ENCODE measurements at places on chromosomes 6 and 20. TPM values are rescaled to one million over a fixed set of nuclear protein-coding genes. Genes with fewer than 3 reads are reported as not detected.
A peak's percentile ranks its signal among the peaks of the same experiment; 100 is the strongest.

Gene CALHM4
- not detected for total RNA-seq

Gene SYNE1
- total RNA-seq, result 62.7 TPM

Gene MMP24
- 0.58 TPM for total RNA-seq

Gene FAM217A
- not detected for total RNA-seq

Gene HLA-DPB1
- 4.8 TPM for total RNA-seq

GRCh38 chr20:48205281-48205782, 420.1 kb upstream of the SULF2 start:
- H3K27ac ChIP-seq, result no peak overlapping the region
- H3K4me3 ChIP-seq, result no peak overlapping the region
- no peaks in the 10 kb centered on the region for H3K4me1 ChIP-seq
- H3K36me3 ChIP-seq, result no peaks in the 10 kb centered on the region

GRCh38 chr6:121925024-121925423, 474.4 kb upstream of the HSF2 start:
- no peak for DNase-seq
- H3K27me3 ChIP-seq, result no peaks in the 10 kb centered on the region
- H3K27ac ChIP-seq, result no peak overlapping the region
- H3K4me3 ChIP-seq, result no peak overlapping the region

DNA sequence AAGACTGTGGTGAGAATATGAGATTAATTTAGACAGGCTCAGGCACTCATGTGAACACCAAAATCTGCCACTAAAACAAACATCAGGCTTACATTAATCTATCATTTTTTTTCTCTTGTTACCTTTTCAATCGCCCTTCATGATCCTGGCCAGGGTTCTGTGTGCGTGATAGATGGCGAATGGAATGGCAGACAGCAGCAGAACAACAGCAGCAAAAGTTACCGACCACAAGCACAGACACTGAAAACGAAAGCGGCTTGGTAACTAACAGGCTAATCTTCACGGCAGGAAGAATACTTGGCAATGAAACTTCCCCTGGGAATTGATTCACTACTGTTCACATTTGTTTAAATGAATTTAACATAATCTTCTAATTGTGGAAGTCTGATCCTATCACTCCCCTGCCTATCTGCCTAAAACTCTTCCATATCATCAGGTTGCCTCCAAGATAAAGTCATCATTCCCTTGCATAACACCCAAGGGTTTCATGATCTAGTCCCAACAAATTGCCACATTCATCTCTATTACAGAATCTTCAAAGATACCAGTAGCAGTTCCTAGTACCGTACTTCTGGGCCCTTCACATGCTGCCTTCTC, 28.7 kb downstream of the PTPRK start:
- peak overlapping the region; percentile 13 for H3K27ac ChIP-seq
- H3K27me3 ChIP-seq, result peaks cover 5% of the 10 kb centered on the region
- DNase-seq, result no peak

GRCh38 chr6:169292338-169293124, 38.9 kb upstream of the THBS2 start:
- peaks cover 2% of the 10 kb centered on the region for H3K27me3 ChIP-seq
- H3K4me3 ChIP-seq, result peak overlapping the region; percentile 82
- peaks cover 64% of the 10 kb centered on the region for H3K4me1 ChIP-seq

GRCh38 chr20:3765171-3765882, 2.2 kb downstream of the ADISSP start:
- no peak overlapping the region for H3K27ac ChIP-seq
- peaks cover 58% of the 10 kb centered on the region for H3K4me1 ChIP-seq
- peaks cover 4% of the 10 kb centered on the region for H3K36me3 ChIP-seq
- DNase-seq, result no peak
- no peak overlapping the region for H3K4me3 ChIP-seq
- H3K27me3 ChIP-seq, result no peaks in the 10 kb centered on the region

DNA sequence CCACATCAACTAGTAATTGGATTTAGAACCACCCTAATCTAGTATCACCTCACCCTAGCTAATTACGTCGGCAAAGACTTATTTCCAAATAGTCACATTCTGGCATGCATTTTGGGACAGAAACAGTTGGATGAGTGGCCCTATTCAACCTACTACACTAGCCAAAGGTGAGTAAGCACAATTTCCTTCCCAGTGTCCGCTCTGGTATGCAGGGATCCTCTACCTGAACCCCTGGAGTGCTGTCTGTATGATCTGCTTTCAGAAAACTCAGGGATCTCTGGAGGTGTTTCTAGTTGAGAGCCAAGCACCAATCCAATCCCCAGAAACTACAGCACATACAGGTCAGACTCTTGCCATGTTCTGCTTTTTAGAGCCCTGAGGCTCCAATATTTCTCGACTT, 717.4 kb upstream of the MANEA start:
- H3K4me3 ChIP-seq, result no peak overlapping the region
- no peaks in the 10 kb centered on the region for H3K36me3 ChIP-seq
- no peak for DNase-seq
- no peaks in the 10 kb centered on the region for H3K27me3 ChIP-seq
- no peaks in the 10 kb centered on the region for H3K4me1 ChIP-seq

GRCh38 chr20:63579017-63579694, 5.1 kb upstream of the HELZ2 start:
- no peak overlapping the region for H3K4me3 ChIP-seq
- no peak overlapping the region for H3K27ac ChIP-seq
- DNase-seq, result no peak
- H3K36me3 ChIP-seq, result no peaks in the 10 kb centered on the region

GRCh38 chr20:57071954-57072583, 194.4 kb downstream of the BMP7 start:
- H3K27me3 ChIP-seq, result peaks cover 17% of the 10 kb centered on the region
- no peak overlapping the region for H3K27ac ChIP-seq
- no peak overlapping the region for H3K4me3 ChIP-seq
- DNase-seq, result no peak
- peaks cover 4% of the 10 kb centered on the region for H3K36me3 ChIP-seq
- peaks cover 34% of the 10 kb centered on the region for H3K4me1 ChIP-seq

DNA sequence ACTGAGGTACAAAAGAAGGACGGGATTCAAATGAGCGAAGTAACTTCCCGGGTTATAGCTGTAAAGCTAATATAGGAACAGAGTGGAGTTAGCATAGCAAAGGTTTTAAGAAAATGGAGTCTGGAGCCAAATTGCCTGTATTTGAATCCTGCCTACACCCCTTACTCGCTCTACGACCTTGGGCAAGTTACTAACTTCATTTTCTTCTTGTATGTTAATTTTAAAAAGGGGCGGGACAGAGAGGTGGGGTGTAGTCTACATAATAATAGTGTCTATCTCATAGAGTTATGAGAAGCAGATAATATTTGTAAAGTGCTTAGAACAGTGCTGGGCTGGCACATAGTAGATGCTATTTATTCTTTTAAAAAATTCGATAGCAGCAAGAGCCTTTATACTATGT, 705 bp downstream of the ZSCAN23 start:
- H3K27ac ChIP-seq, result peak overlapping the region; percentile 99
- DNase-seq, result no peak
- peaks cover 5% of the 10 kb centered on the region for H3K27me3 ChIP-seq

GRCh38 chr20:2299301-2299700, 3.5 kb downstream of the TGM3 start:
- no peak overlapping the region for H3K27ac ChIP-seq
- H3K36me3 ChIP-seq, result no peaks in the 10 kb centered on the region
- peaks cover 34% of the 10 kb centered on the region for H3K4me1 ChIP-seq

- H3K4me3 ChIP-seq, result no peak overlapping the region
- H3K27me3 ChIP-seq, result peaks cover 35% of the 10 kb centered on the region
These were observed 8.6 kb upstream of the LBP start for GRCh38 chr20:38337561-38338140.

DNA sequence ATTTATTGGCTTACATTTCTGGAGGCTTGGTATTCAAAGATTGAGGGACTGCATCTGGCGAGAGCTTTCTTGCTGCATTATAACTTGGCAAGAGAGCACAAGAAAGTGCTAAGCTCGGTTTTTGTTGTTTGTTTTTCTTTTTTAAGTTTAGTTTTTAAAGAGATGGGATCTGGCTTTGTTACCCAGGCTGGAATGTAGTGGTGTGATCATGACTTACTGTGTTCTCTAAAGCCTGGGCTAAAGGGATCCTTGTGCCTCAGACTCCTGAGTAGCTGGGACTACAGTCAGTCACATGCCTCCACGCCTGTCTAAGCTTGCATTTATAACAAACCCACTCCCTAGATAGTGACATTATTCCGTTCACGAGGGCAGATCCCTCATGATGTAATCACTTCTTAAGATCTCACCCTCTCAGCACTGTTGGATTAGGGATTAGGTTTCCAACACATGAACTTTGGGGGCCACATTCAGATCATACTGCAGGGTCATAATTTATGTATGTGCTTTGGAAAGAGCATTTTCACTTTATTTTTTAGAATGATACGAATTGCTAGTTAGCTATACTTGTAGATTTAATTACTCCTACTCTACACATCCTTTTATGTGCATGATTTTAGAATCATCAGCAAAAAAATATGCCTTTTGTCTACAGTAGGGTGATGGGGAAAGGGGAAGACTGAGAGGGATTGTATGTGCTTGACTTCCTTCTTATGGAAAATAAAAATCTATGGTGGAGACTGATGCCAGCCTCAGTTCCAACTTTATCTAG, 167.8 kb downstream of the JARID2 start:
- no peak for DNase-seq
- peak overlapping the region; percentile 21 for H3K27ac ChIP-seq
- no peaks in the 10 kb centered on the region for H3K27me3 ChIP-seq
- H3K4me3 ChIP-seq, result no peak overlapping the region
- H3K4me1 ChIP-seq, result peaks cover 69% of the 10 kb centered on the region
- H3K36me3 ChIP-seq, result peaks cover 18% of the 10 kb centered on the region

- peak; percentile 13 for DNase-seq
- peaks cover 9% of the 10 kb centered on the region for H3K4me1 ChIP-seq
- peak overlapping the region; percentile 68 for H3K4me3 ChIP-seq
- no peaks in the 10 kb centered on the region for H3K36me3 ChIP-seq
These were observed 8.1 kb upstream of the ZBP1 start for GRCh38 chr20:57628047-57628961.

- H3K27ac ChIP-seq, result no peak overlapping the region
- no peaks in the 10 kb centered on the region for H3K36me3 ChIP-seq
- no peaks in the 10 kb centered on the region for H3K4me1 ChIP-seq
These were observed 88.4 kb downstream of the OLIG3 start for GRCh38 chr6:137405806-137406205.
